Heart right ventricle (tissue), 16 donors: ENCODE measurements at places on chromosomes 1 and 21.

DNA sequence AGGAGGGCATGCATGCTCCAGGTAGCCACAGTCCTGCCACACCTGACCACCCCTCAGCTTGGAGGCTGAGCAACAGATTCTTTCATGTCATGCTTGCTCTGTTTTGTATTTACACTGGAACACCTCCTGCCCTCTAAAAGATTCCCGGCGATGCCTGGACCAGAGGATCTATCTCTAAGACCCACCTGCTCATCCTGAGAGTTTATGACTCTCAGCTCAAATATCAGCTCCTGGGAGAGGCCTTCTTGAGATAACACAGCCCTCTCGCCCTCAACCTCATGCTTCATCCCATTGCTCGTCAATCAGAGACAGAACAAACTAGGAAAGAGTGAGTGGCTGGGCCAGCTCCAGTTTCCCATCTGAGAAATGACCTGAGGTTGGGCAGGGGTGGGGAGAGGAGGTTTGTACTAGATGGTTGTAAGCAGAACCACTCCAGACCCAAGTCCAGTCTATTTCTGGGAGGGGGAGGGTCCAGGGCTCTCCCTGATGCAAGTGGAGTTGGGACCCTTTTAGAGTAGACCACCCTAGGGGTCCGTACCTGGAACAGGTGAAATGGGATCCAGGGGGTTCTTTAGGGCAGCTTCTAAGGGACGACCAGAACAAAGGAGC, 524.5 kb downstream of the MATN1 start:
- H3K27ac ChIP-seq = no peak overlapping the region
- no peaks in the 10 kb centered on the region for H3K36me3 ChIP-seq
- H3K27me3 ChIP-seq = peaks cover 19% of the 10 kb centered on the region
- H3K4me3 ChIP-seq = no peak overlapping the region
- H3K4me1 ChIP-seq = no peaks in the 10 kb centered on the region
- DNase-seq = no peak

DNA sequence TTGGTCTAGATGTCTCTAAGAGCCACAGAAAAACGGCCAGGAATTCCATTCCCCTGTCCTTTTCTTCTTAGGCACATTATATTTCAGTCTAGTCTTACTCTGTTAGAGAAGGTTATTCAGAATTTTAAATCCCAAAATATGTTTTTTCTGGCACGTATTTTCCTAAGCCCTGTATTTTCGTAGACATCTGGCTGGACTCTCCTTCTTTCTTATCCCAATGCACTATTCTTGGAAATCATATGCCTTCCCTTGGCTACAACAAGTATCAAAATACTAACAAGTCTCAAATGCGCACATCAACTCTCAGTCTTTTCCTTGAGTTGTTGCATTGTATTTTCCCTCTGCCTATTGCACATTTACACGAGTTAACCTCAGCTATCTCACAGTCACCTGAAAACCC, 96.2 kb downstream of the DPYD start:
- H3K4me3 ChIP-seq = no peak overlapping the region
- peaks cover 9% of the 10 kb centered on the region for H3K4me1 ChIP-seq
- H3K36me3 ChIP-seq = no peaks in the 10 kb centered on the region
- no peaks in the 10 kb centered on the region for H3K27me3 ChIP-seq
- DNase-seq = no peak

- H3K4me3 ChIP-seq = no peak overlapping the region
- H3K27me3 ChIP-seq = no peaks in the 10 kb centered on the region
- H3K27ac ChIP-seq = no peak overlapping the region
- H3K4me1 ChIP-seq = no peaks in the 10 kb centered on the region
Observed at GRCh38 chr1:63405021-63405420, 37.6 kb downstream of the ALG6 start.

DNA sequence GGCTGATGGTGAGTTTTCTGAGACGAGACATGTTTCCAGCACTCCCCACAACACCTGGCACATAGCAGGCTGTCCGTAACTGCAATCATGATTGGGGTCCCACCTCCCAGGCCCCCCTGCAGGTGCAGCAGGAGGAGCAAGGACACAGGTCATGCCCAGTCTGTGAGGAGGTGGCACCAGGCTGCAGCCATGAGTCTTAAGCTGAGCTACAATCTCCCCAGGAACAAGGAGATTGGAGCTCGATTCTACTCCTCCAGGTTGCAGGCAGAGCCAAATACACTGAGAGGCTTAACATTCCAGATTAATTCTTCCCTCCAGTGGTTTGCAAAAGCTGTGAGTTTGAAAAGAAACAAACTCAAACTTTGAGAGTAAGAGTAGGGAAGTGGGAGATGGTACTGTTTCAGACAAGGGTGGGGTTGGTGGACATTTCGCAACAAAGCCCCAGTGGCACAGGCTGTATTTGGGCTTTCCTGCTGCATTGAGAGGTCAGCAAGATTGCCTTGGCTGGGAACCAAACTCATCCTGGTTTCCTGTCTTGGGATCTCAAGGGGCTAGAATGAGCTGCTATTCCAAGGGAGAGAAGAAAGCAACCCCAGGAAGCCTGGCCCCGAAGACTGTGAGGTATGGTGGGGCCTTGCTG, 64.8 kb upstream of the GALNT2 start:
- peak; percentile 53 for DNase-seq
- no peaks in the 10 kb centered on the region for H3K36me3 ChIP-seq
- H3K4me3 ChIP-seq = no peak overlapping the region
- H3K27me3 ChIP-seq = no peaks in the 10 kb centered on the region

DNA sequence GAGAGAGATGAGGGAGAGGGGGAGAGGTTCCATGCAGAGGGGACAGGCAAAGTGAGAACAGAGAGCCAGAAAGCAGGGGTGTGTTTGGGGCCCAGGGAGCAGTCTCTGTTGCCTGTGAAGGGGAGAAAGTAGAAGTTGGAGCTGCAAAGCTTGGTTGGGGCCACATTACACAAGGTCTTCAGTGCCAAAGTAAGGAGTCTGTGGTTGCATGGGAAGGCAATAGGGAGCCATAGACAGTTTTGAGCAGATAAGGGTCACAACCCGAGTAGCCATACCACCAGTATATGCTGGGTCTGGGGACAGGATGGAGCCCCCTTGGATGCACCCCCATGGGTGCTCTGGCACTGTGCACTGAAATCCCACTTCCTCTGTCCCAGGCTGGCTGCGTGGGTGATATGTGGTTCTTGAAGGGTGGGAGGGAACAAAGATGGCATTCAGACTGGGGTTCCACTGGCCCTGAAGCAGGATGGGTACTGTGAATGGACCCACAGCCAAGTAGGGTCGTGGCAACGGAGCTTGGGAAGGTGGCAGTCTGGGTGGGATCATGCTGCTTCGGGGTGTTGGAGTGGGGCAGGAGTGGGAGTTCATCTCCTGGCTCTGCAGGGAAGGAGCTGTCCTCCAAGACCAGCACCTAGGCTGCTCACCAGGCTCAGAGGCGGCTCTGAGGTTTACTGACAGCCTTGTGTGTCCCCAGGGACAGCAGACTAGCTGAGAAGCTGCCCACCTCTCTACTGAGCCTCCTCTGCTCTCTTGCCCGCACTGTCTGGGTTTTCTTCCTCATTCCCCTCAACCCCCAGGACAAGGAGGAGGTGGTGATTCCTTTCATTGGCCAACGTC, 12.1 kb downstream of the DRAXIN start:
- no peak overlapping the region for H3K27ac ChIP-seq
- H3K4me3 ChIP-seq = no peak overlapping the region
- H3K27me3 ChIP-seq = peaks cover 67% of the 10 kb centered on the region
- no peaks in the 10 kb centered on the region for H3K36me3 ChIP-seq
- DNase-seq = no peak
- peaks cover 13% of the 10 kb centered on the region for H3K4me1 ChIP-seq

DNA sequence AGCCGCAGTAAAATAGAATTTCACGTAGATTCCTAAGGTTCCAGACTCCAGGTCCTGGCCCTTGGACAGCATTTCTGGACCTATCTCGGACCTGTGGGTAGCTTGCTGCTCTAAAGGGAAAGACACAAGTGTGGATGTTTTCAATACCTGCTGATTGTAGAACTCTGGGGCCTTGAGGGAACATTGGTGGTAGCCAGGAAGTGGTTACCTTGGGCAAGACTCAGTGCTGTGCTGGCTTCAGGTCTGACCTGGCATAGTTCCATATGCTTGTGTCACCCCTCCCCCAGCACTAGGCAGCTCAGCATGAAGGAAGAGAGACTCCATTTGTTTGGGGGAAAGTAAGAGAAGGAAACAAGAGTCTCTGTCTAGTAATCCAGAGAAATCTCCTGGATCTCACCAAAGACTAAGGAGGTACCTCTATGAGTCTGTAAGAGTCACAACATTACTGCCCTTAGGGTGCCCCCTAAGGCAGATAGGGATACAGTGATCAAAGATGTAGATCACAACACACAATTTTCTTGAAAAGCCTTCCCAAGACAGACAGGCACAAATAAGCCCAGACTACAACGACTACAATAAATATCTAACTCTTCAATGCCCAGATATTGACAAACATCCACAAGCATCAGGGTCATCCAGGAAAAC, 398.8 kb downstream of the TGFB2 start:
- no peak overlapping the region for H3K27ac ChIP-seq
- H3K36me3 ChIP-seq = no peaks in the 10 kb centered on the region
- DNase-seq = no peak
- H3K4me3 ChIP-seq = no peak overlapping the region
- H3K27me3 ChIP-seq = no peaks in the 10 kb centered on the region

DNA sequence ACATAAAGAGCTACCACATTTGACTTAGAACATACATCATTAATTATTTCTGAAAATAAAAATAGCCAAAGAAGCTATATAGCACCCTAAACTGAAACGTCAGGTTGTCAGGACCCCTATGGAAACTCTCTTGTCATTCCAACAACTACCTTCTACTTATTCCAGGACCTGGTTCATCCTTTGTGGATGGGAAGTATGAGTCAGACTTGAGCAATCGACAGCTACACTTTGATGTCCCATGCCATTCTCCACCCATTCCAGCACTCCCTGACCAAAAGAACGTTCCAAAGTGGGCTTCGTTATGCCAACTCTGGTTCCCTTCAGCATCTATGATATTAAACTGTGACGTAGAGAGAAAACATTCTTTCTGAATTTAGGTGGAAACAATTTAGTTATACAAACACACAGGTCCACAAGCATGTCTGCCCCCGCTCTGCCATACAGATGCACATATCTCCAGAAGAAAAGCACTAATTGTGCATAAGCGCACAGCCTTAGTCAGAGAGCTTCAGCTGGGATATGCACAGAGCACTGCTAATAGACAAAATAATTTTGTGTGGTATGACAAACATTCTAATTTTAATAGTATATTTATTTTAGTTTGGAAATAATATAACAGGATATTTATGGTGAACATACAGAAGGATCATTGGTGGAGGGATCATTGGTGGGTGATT, 723.1 kb upstream of the B3GALT2 start:
- no peaks in the 10 kb centered on the region for H3K4me1 ChIP-seq
- no peak overlapping the region for H3K27ac ChIP-seq
- H3K36me3 ChIP-seq = no peaks in the 10 kb centered on the region
- DNase-seq = no peak
- no peaks in the 10 kb centered on the region for H3K27me3 ChIP-seq

DNA sequence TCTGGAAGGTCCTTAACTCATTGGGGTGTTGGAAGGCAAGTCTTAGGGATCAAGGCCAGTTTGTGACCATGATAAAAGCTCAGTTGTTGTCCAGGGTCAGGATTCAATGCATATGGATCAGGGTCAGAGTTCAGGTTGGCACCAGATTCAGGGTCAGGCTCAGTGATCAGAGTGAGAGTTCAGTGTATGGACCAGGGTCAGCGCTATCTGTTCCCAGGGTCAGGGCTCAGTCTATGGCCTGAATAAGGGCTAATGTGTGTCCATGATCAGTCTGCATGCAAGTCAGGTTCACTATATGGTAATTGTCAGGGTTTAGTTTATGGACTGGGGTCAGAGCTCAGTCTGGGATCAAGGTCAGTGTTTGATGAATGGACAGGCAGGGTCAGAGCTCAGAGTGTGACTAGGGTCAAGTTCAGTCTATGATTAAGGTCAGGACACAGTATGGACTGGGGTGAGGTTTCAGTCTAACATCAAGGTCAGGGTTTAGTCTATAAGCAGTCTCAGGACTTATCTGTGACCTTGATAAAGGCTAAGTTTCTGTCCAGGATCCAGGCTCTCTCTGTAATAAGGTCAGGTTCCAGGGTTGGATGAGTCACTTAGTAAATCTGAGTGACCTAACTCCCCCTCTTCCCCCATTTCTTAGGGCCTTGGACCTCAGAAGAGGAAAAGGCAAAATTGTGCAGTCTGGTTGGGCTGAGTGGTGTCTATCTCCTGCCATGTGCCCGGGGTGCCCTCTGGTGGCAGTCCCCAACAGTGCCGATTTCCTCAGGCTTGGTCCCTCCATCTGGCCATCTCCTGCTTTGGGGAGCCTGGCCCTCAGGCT, 23.8 kb downstream of the KNCN start:
- H3K36me3 ChIP-seq = no peaks in the 10 kb centered on the region
- H3K4me1 ChIP-seq = peaks cover 2% of the 10 kb centered on the region
- peak; percentile 80 for DNase-seq
- peaks cover 82% of the 10 kb centered on the region for H3K27me3 ChIP-seq
- no peak overlapping the region for H3K4me3 ChIP-seq

DNA sequence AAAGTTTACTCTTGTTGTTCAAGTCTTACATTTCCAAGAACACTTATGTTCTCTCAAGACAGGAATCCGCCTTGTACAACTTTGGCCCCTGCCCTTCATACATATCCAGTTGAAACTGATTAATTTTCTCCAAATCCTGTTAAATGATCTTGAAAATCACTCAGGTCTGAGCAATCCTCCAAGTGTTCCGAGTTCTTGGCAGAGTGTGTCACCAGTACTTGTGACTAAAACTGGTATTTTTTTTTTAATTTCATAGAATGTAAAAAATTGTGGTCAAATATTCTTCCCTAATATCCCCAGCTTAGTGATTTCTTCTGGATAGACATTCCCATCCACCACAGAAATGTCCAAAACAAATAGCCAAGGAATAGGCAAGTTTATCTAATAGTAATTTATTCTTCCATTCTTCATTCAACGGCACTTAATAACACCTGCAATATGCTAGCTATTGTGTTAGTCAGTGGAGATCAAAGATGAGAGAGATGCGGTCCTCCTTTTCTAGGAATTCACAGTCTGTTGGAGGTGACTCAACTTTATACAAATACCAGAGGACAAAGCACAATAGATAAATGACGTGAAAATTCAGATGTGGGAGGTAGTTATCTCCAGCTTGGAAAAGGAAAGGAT, 71.4 kb downstream of the DIRAS3 start:
- H3K4me1 ChIP-seq = peaks cover 12% of the 10 kb centered on the region
- H3K27me3 ChIP-seq = no peaks in the 10 kb centered on the region
- no peak overlapping the region for H3K27ac ChIP-seq
- no peak for DNase-seq

DNA sequence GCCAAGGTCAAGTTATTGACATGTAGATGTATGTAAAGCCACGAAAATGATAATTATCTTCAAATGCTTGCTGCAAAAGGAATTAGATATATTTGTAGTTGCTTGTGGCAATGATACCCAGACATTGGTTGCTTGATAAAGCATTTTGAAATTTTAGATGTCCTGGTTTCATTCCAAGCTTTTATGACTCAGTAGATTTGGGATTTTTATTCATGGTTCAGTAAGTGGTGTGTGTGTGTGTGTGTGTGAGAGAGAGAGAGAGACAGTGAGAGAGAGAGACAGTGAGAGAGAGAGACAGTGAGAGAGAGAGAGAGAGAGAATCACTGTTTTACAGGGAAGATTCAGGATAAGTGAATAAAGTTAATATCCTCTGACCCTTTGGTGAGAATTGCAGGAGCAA, 498.2 kb upstream of the C1orf87 start:
- no peak overlapping the region for H3K4me3 ChIP-seq
- no peak overlapping the region for H3K27ac ChIP-seq
- no peaks in the 10 kb centered on the region for H3K27me3 ChIP-seq
- no peaks in the 10 kb centered on the region for H3K4me1 ChIP-seq
- no peak for DNase-seq
- H3K36me3 ChIP-seq = no peaks in the 10 kb centered on the region

- H3K4me3 ChIP-seq = no peak overlapping the region
- peaks cover 10% of the 10 kb centered on the region for H3K4me1 ChIP-seq
- no peaks in the 10 kb centered on the region for H3K36me3 ChIP-seq
- no peak overlapping the region for H3K27ac ChIP-seq
- no peaks in the 10 kb centered on the region for H3K27me3 ChIP-seq
Observed at GRCh38 chr1:225694151-225694603, 41.3 kb upstream of the ENAH start.
